ENCODE measurements at places on chromosomes 1 and 21.

- no peak for DNase-seq
These were observed 47.1 kb downstream of the DDAH1 start for GRCh38 chr1:85417876-85418275.

- DNase-seq = no peak
These were observed 10.5 kb downstream of the RO60 start for GRCh38 chr1:193069748-193070385.

DNA sequence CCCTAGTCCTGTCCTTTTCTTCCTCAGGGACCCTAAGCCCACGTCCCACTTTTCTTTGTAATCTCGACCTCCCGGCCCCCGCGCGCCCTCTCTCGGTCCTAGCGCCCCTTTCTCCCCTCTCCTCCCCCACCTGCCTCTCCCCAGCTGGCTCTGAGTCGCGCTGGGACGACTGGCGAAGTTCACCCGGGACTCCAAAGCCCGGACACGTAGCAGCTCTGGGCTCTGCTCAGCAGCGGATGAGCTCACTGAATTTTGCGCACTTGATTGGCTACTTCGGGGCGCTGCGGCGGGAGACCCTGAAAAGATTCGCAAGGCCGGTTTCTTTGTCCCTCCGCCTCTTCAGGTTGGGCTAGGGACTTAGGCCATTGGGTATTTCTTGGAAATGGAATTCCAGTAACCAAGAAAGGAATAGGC is 16.3 kb upstream of the ACKR1 start:
- peak; percentile 48 for DNase-seq

DNA sequence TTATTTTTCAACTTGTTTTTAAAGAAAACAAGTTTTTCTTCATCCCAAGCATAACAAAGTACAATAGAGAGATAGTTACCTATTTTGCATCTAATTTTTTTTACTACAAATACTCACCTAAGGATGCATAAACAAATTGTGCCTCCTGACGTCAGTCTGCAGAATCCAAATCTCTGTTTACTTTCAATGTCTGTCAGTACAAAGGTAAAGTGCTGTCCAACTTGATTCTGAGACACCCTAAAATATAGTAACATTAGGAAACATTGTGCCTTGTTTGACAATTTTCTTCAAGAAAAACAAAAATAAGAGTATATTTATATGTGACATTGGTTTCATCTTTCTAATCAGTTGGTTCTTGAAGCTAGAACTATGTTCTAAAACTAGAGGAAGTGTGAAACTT is 103.4 kb downstream of the DENND1B start:
- no peak for DNase-seq

DNA sequence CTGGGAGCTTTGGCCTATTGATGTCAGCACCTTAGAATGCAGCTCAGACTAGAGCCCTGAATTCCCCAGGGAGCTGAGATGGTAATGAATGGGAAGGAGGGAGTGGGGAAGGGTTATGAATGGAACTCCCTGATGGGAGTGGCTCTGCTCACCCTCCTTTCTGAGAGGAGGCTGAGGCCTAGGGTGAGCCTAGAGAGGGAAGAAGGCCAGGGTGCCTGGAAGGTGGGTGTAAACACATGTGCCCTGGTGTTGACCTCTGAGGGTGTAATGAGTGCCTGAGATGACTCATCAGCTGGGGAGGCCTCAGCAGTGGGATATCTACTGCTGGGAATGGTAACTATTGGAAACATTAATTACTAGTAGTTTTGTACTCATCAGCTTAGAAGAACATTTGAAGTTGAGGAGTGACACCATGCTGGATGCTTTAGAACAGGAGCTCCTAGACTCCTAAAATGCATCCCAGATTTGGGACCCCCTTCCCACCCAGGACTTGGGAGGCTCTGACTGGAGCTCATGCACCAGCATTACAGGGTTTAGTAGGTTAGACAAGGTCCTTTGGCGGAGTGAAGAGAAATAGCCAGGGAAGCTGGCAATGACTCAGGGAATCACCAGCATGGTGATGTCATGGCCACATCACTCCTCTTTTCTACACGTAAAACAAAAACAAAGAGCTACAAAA is 16.0 kb upstream of the PIGV start:
- peak; percentile 79 for DNase-seq

- DNase-seq = no peak
These were observed 81.8 kb upstream of the SLC44A3 start for GRCh38 chr1:94738371-94738770.

DNA sequence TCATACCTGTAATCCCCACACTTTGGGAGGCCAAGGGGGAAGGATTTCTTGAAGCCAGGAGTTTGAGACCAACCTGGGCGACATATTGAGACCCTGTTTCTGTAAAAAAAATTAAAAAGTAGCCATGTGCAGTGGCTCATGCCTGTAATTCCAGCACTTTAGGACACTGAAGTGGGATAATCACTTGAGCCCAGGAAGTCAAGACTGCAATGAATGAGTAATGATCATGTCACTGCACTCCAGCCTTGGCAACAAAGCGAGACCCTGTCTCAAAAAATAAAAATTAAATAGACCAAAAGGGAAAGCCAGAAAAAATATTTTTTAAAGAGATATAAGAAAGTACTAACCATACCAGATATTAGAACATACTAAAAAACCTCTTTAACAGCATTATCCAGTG is 44.7 kb upstream of the LYPLAL1 start:
- no peak for DNase-seq

- DNase-seq = no peak
These were observed 3.1 kb downstream of the C1orf198 start for GRCh38 chr1:230865062-230865817.

DNA sequence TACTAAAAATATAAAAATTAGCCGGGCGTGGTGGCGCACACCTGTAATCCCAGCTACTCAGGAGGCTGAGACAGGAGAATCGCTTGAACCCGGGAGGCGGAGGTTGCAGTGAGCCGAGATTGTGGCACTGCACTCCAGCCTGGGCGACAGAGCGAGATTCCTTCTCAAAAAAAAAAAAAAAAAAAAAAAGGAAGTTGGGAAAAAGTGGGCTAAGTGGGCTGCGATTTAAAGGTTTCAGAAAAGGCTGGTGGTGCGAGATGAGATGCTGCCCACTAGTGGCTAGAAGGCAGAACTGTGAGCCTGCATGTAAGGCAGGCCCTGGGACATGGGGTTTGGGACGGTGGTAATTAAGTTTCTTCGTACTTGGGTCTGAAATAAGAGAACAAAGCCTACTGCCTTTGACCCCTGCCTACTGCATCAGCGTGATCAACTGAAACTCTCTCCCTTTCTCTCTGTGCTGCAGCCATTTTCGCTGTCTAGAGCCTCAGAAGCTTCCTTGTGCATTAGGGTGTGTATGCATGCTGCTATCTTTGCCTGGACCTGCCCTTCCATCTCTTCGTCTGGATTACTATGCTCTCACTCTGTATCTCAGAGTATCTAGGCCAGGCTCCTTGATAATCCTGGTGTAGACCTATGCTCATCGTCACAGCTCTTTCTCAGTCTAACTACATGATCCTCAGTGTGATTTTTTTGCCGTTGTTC is 12.4 kb downstream of the FMOD start:
- peak; percentile 83 for DNase-seq

DNA sequence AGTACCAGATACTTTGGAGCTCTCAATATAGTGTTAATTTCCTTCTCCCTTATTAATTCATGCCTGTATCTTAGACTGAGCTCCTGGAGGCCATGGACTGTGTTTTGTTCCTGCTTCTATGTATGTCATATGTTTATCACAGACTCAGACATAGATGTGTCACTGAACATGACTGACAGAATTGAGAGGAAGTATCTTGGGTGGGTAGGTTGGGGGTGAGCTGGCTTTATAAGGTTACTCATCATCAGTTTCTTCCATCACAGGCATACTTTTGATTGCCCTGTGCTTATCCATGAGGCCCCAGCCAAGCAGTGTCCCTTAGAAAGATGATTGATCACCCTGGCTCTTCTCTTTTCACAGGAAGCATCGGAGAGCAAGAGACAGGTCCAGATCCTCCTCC is 5.6 kb upstream of the SH3D21 start:
- peak; percentile 76 for DNase-seq

DNA sequence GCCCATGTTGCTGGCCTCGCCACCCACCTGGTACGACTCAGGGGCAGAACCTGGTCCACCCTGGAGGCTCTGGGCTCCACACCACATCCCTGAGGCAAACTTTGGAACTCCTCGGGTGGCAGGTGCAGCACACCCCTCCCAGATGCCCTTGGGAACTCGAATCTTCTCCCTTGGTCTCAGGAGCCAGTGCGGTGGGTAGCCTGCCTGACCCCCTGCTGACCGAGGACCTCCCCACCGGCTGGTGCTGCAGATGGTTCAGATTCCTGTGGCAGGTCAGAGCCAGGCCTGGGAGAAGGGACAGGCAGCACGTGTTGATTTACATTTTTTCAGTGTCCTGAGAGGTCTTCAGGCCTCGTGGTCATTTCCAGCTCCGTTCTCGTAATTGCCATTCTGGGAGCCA is 6.3 kb upstream of the CFAP410 start:
- no peak for DNase-seq

DNA sequence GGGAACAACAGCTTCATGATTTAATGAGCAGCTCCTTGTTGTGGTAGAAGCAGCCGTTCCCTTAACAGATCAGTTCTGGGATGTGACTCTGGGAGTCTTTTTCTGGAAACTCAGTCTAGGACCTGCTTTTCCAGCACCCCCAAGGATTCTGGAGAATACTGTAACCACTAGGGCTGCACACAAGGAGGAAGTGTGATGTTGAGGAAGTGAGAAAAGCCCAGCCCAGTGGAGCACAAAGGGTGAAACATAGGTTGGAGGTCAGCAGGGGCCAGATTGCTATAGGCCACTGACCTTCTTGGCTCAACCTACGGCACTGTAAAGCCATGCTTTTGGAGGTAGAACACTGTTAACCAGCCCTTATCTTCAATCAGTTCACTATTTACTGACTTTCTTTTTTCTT is 10.1 kb upstream of the PLA2G5 start:
- peak; percentile 82 for DNase-seq

DNA sequence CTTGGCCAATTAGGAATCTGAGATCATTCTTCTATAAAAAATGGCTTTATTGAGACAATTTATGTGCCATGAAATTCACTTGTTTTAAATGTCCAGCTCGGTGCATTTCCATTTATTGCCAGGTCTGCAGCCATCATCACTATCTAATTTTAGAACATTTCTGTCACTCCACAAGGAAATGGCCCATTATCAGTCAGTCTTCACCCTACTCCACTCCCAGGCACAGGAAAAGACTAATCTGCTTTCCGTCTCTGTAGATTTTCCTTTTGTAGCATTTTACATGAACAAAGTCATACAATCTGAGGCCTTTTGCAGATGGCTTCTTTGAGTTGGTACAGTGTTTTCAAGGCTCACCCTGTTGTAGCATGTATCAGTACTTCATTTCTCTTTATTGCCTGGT is 27.2 kb downstream of the KIF26B start:
- no peak for DNase-seq

GRCh38 chr1:237754627-237755026 is 136.1 kb downstream of the ZP4 start:
- DNase-seq = no peak

DNA sequence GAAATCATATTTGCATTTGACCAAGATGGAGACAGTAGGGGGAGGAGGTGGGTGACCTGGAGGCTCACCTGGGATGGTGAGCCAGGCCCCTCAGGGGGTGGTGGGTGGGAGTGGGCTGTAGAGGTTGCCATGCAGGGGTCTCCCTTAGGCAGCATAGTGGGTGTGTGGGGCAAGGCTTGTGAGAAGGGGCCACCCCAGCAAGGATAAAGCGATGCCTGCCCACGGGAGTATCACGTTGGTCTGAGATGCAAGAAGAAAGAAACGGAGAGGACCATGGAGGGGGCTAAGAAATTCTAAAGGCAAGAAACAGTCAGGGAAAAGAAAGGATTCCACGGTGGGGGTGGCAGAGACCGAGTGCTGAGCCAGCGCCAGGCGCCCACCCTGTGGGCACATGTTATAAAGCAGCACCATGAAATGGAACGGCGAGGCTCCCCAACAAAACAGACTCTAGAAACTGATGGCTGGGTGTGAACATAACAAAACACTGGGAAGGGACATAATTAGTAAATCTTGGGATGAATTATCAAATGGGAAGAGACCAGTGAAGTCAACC is 11.7 kb upstream of the C2CD2 start:
- DNase-seq = no peak

- DNase-seq = no peak
These were observed 28.3 kb downstream of the LRRC71 start for GRCh38 chr1:156948708-156949107.

- no peak for DNase-seq
These were observed 2.9 kb upstream of the CCN1 start for GRCh38 chr1:85577419-85578320.

DNA sequence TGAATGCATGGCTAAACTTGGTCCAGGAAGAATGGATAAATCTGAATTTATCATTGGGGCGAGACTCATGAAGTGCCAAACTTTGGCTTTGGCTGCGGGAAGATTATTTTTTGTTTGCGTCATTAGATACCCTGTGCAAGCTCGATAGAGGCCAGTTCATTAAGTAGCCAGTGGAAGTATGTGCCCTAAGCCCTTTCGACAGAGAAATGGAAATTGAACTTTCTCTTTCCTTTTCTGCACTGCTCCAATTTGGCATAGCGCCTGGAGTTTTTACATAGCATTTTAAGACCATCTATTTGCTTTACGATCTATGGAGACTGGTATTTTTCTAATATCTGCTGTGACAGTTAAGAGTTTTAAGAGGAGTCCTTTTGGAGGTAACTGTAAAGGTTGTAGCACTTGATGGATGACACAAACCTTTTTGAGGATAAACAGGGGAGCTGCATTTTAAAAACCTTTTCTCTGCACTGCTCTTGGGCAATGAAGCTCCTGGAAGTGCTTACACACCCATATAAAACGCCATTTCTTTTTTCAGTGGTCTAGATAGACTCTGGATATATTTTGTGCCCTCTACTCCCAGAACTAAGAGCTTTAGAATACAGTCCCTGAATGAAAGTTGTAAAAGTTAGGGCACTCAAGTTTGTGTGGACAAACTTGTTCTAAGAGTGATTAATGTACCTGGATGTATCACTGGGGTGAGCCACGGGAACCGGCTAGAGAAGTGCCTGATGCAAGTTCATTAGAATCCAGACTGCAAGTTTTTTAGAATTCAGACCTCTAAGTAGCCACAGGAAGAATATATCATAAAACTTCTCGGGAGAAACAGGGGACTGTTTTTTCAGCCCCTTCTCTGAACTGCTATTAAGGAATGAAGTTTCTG is 41.3 kb upstream of the CFHR3 start:
- no peak for DNase-seq

GRCh38 chr1:210248341-210248740 is 15.7 kb downstream of the SERTAD4 start:
- DNase-seq = no peak

Data from inflammatory macrophage (primary cell).